ENCODE measurements at places on chromosomes 11 and 22.

GRCh38 chr11:10298342-10298741 lies 4.3 kb upstream of the SBF2 start:
- DNase-seq: no peak

GRCh38 chr22:19517919-19518611 lies 6.1 kb downstream of the CLDN5 start:
- DNase-seq: no peak

GRCh38 chr11:130313383-130314183 lies 1.1 kb downstream of the ZBTB44 start:
- no peak for DNase-seq

DNA sequence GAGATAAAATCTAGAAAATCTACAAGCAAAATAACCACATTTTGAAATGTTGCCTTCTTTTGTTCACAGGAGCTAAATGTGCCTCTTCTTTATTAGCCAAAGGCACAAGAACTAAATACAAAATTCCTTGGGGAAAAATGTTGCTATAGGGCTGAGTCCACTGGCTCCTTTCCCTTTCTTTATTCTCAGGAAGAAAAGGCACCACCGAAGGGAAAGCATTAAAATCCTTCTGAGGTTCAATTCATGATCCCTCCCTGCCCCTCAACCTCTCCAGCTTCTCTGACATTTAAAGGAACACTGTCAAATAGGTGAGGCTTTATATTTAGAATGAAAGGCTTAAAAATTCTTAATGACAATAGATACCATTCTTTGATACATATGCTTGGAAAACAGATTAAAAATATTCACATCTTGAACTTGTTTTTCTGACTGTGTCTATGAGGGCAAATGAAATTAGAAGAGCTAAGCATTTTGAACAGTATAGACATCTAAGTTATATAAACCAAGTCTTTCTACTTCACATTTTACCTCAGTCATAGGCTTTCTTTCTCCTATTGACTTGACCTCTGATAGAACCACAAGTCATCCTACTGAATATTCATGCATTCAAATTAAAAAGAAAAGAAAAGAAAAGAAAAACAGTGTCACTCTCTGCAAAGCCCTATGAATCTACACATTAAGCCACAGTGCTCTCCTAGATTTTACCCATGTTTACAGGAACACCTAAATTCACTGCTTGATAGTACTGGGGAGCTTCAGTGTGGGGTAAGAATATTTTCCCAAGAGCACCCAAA lies 148.2 kb downstream of the MAML2 start:
- no peak for DNase-seq

DNA sequence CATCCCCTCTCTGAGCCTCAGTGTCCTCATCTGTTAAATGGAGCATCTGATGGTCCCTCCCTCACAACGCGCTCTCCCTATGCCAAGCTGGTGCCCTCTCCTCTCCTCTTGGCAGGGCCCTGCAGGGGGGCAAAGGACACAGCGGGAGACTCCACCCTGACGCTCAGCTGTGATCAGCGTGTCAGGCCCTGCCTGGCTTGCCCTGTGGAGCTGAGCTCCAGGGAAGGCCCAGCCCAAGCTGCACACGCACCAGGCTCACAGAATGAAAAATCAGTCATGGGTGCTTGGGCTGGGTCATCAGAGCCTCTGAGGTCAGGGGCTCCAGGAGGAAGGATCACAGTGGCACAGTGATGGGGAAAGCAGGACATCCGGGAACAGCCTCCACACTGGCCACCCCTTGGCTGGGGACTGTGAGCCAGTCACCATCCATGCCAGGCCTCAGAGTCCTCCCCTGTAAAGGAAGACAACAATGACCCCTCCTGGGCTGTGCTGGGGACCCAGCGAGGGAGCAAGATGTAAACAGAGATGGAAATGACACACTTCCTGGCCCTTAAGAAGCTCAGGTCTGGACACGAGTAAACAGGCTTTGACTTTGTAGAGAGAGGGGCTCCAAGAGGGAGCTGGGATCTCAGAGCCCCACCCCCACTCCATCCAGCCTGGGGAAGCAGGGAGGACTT lies 36.6 kb downstream of the RPL3 start:
- DNase-seq: no peak

DNA sequence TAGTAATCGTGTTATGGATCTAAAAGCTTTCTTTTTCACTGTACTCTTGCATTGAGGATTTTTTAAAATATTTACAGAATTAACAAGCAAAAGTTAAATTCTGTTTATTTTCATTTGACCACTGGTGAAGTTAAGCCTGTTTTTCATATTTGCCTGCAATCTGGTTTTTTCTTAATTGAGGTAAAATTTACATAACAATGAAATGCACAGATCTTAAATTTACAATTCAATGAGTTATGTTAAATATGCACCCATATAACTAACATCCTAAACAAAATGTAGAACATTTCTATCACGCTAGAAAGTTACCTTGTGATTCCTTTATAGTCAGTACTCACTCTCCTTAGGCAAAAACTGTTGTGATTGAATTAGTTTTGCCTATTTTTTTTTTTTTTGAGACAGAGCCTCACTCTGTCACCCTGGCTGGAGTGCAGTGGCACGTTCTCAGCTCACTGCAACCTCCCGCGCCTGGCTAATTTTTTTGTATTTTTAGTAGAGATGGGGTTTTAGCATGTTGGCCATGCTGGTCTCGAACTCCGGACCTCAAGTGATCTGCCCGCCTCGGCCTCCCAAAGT lies 54.5 kb upstream of the WEE1 start:
- DNase-seq: no peak

DNA sequence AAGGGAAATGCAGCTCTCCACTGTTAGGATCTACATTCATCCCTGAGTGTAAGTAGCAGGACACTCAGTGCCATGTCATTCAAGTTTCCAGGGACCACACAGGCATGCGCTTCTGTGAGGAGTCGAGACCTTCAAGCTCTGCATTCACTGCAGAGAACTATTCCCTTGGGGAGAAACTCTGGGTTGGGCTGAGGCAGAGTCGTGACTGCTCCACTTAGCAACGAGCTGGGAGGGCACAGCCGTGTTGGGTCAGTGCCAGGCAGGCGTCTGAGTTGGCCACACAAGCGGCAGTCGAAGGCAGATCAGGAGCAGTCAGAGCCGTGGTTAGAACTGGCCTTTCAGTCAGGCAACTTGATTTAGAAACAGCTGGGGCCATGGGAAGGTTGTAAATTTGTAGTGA lies 14.7 kb downstream of the MPEG1 start:
- no peak for DNase-seq

GRCh38 chr11:118106789-118107335 lies 20.1 kb upstream of the SMIM35 start:
- no peak for DNase-seq

DNA sequence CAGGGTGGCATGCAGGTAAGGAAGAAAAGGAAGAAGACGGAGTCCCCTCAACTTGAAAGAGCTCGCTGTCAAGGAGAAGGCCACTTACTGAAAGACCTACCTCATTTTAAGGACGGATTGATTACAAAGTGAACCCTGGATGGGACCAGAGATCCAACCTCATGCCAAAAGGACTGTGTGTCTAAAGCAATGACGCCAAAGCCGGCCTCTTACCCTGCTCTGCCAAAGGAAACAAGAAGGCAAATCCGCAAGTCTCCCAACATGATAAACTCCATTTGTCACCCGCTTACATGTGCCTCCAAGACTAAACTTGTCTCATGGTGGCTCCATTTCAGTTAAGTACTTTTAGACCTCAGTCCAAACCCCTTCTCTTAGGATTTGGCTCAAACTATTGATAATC lies 148.7 kb upstream of the MTMR2 start:
- no peak for DNase-seq

GRCh38 chr22:37414288-37414687 lies 13.0 kb downstream of the ELFN2 start:
- no peak for DNase-seq

- no peak for DNase-seq
Observed at GRCh38 chr11:102940714-102941588, 14.6 kb downstream of the MMP13 start.

DNA sequence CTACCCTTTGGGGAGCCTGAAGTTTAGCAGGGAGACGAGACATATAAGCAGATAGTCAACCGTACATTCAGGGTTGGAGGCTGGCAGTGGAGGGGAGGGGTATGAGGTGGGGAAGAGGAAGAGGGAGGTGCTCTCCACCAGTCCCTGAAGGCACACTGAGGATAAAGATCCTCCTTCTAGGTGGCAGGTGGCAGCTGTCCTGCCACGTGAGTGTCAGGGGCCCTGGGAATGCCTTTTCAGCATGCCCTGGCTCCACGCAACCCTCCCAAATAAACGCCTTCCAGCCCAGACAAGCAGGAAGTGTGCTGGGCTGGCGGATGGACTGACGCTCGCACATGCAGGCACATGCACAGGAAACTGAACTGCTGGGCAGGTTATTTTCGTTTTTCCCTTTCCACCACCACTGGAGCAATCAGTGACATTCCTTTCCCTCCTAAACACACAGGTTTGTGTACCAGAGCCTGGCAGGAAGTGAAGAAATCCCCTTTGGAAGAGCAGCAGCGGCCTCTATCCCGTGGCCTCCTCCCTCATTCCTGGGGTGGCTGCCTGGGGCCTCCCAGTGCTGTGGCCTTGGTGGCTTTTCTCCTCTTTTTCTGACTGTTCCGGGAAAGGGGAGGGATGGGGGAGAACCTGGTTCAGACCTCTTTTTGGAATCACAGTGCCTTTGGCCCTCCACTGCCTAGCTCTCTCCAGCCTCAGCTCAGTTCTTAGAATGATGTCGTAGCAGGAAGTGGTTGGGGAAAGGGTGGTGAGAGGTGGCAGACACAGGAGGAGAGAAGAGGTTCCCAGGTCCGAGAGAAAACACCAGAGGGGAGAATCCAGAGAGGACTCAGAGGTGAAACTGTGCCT lies 157.0 kb upstream of the TIMP3 start:
- DNase-seq: peak; percentile 84

DNA sequence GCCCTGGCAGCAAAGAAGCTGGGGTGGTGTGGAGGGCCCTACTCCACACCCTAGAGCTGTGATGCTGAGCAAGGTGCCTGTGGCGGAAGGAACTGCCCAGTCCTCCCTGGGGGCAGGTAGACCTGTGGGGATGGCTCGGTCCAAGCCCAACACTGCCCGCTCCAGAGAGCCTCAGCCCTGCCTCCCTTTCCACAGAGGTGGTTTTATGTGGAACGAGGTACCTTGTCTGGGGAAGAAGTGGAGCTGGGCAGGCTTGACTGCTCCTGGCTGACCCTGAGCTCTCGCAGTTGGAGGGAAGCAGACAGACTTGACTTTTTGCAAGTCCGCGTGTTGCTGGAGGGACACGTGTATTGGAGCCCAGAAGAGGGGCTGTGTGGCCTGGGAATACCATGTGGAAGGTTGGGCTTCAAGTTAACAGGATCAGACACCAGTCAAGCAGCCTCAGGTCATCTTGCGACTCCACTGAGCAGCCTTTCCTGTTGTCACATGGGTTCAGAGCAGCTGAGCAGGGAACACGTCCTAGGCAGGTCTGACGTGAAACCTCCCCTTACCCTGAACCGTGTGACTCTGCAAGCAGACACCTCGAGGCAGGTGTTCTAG lies 117.7 kb downstream of the CACNA1I start:
- no peak for DNase-seq

GRCh38 chr22:36946421-36947158 lies 33.2 kb downstream of the CSF2RB start:
- no peak for DNase-seq

DNA sequence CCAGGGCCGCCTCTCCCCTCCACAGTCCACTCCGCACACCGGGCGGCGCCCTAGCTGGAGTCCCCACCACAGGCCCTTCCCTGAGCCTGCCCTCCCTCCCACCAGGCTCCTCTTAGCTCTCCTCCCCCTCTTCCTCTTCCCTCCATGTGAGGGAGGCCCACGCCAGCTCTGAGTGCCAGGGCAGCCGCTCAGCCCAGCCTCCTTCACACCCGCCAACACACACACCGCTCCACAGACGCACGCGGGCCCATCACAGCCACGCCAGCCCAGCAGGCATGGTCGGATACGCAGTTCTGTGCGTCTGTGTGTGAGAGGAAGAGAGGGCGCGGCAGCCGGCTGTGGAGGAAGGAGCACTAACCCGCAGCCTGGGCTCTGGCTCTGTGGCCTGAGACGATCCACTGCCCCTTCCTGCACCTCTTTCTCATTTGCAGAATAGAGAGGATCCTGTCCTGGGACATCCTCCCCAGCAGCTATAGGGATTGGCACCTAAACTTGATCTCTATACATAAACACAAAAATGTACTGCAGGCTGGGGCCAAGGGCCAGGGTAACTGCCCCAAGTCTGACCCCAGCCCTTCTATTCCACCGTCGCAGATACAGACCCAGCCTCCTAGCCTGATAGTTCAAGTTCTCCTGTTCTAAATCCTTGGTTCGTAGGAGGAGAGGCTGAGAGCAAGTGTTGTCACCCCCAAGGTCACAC lies 3.5 kb downstream of the CHRM4 start:
- no peak for DNase-seq

DNA sequence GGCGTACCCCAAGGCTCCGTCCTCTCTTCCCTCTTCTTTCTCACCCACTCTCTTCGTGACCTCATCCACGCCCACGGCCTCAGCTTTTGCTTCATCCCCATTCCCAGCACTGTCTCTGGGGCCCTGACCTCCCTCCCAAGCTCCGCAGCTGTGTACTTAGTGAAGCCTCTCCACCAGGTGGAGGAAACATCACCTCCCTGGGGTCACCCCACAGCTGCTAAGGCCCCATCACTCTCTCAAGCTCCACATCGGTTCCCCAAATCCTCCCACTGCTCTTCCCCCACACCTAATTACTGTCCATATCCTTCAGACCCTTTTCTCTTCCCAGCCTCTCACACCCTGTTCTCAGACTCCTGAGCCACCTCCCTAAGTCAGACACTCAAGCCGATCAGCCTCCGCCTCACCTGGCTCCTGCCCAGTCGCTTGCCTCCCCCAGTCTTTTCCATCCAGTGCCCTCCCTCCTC lies 7.9 kb upstream of the SYT7 start:
- no peak for DNase-seq

- no peak for DNase-seq
Observed at GRCh38 chr22:50317674-50318073, 9.1 kb downstream of the DENND6B start.

DNA sequence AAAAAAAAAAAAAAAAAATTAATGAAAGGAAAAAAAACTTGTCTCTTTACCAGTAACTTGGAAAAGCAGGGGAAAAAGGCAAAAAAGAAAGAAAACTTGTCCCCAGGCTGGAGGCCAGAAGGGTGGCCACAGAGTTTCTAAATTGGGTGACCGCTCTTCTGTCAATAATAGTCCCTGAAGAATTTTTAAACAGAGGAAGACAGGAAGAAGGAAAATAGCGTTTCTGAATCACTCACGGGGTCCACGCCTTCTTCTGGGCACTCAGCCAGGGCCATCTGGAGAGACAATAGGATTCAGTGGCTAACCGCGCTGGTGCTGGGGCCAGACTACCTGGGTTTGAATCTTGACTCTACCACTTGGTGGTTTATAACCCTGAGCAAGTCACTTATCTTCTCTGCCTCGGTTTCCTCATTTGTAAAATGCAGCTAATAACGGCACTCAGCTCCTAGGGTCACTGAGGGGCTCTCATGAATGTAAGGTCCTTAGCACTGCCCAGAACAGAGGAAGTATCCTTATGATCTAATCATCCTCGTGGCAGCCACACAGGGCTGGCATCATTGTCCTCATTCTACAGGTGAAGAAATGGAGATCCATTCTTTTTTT lies 7.0 kb downstream of the C11orf86 start:
- DNase-seq: peak; percentile 88

- no peak for DNase-seq
Observed at GRCh38 chr11:7457211-7457610, 28.1 kb upstream of the OLFML1 start.

GRCh38 chr11:87754685-87755084 lies 420.6 kb downstream of the RAB38 start:
- DNase-seq: no peak

- no peak for DNase-seq
Observed at GRCh38 chr11:73168925-73169579, 26.9 kb upstream of the FCHSD2 start.
